Glutamatergic neuron (in vitro differentiated cells): ENCODE measurements at places on chromosomes 5 and 9. TPM values are rescaled to one million over a fixed set of nuclear protein-coding genes. Genes with fewer than 3 reads are reported as not detected.

Gene RAB3C
- 36.2 TPM for total RNA-seq

Gene LRRC8A
- total RNA-seq = 93.0 TPM

Gene SOHLH1
- not detected for total RNA-seq

Gene CACFD1
- total RNA-seq = 45.4 TPM

Gene QRFP
- not detected for total RNA-seq

Gene C9orf153
- 0.27 TPM for total RNA-seq

Gene TUSC1
- total RNA-seq = 7.4 TPM
